Suprapubic skin (tissue), 4 donors: ENCODE measurements at places on chromosomes 12 and 14. TPM values are rescaled to one million over a fixed set of nuclear protein-coding genes. Genes with fewer than 3 reads are reported as not detected.

The SETD1B gene
- 22.4 TPM for total RNA-seq

The KRT79 gene
- 202 TPM for total RNA-seq

The CCDC63 gene
- total RNA-seq: not detected

The FOXN4 gene
- total RNA-seq: not detected

The SELPLG gene
- total RNA-seq: 1.3 TPM

The NR1H4 gene
- not detected for total RNA-seq

The HOXC9 gene
- 4.9 TPM for total RNA-seq

The KRT5 gene
- total RNA-seq: 3,026 TPM

The VRK1 gene
- total RNA-seq: 12.2 TPM

The EFS gene
- 65.3 TPM for total RNA-seq

The ZDHHC22 gene
- total RNA-seq: not detected

The CD163 gene
- 17.8 TPM for total RNA-seq

The PMEL gene
- 75.7 TPM for total RNA-seq

The GPD1 gene
- 60.0 TPM for total RNA-seq

The KRT8 gene
- 49.4 TPM for total RNA-seq

The KRT80 gene
- total RNA-seq: 196 TPM

The SHMT2 gene
- 70.9 TPM for total RNA-seq

The RFX4 gene
- total RNA-seq: not detected

The PIP4K2C gene
- 36.9 TPM for total RNA-seq

The ATL1 gene
- total RNA-seq: 12.2 TPM

The RND1 gene
- total RNA-seq: 0.65 TPM

The MANSC4 gene
- total RNA-seq: not detected

The GPR68 gene
- total RNA-seq: 4.3 TPM

The KRT83 gene
- not detected for total RNA-seq

The LRRC10 gene
- not detected for total RNA-seq

The TAS2R42 gene
- total RNA-seq: not detected

The AICDA gene
- not detected for total RNA-seq

The CLEC4C gene
- not detected for total RNA-seq

The AMDHD1 gene
- total RNA-seq: 1.8 TPM

The OVCH1 gene
- total RNA-seq: not detected

The PLEKHH1 gene
- total RNA-seq: 16.9 TPM

The CATSPERB gene
- 0.16 TPM for total RNA-seq

The AHNAK2 gene
- 868 TPM for total RNA-seq

The CRACR2A gene
- 4.8 TPM for total RNA-seq

The SLC39A2 gene
- 5.1 TPM for total RNA-seq

The ERBB3 gene
- total RNA-seq: 226 TPM

The ATXN2 gene
- total RNA-seq: 23.3 TPM
